ENCODE measurements at places on chromosomes 5 and 9.

GRCh38 chr9:120490888-120491595, 88.9 kb downstream of the CDK5RAP2 start:
- no peak for DNase-seq

GRCh38 chr5:7894860-7895259, 25.9 kb downstream of the MTRR start:
- no peak for DNase-seq

GRCh38 chr9:122789256-122790046, 718 bp downstream of the OR5C1 start:
- DNase-seq = no peak

- DNase-seq = no peak
Observed at GRCh38 chr9:104091708-104092107, 2.4 kb upstream of the SMC2 start.

- DNase-seq = no peak
Observed at GRCh38 chr5:157677931-157678330, 6.6 kb downstream of the C5orf52 start.

DNA sequence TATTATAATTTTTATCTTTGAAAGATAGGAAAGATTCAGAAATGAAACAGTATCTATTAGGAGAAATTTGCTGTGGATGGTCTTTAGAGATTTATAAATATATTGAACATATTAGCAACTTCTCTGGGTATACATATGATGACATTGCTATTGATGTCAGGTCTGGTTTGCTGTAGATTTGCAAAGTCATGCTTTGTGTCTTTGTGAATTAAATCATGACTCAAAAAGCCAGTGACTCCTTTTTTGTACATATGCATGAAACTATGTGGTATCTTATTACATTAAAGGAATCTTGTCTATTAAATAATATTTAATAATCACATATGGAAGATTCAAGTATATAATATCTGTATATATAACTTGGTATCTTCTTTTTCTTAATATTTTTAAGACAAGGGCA, 141.9 kb downstream of the ST8SIA4 start:
- no peak for DNase-seq

GRCh38 chr9:83512621-83513020, 25.6 kb downstream of the FRMD3 start:
- no peak for DNase-seq

DNA sequence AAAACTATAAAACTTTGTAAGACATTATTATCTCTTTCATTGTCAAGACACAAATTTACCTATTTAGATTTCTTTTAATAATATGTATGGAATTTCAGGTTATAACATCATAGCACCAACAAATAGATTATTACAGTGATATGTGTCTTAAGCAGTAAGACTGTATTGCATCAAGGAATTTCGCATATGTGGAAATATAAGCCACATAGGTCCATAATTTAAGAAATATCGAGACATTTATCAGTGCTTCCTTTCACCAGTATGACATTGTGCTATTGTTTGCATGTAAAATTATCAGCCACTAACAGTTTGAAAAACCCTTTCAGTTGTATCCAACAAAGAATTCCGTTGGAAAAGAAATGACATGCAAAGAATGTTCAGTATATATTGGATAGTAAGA, 186.7 kb upstream of the RASA1 start:
- no peak for DNase-seq

DNA sequence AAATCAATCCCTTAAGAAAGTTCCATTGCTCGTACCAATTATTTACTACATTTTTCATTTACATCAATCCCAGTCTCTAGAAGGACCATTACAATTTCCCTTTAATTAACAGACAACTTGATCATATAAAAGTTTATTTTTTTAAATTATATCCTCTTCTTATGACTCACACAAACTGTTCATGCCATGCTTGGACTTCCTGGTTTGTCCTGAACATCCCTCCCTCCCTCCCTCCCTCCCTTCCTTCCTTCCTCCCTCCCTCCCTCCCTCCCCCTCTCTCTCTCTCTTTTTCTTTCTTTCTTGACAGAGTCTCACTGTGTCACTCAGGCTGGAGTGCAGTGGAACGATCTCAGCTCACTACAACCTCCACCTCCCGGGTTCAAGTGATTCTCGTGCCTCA, 11.6 kb upstream of the CLTB start:
- DNase-seq = no peak

DNA sequence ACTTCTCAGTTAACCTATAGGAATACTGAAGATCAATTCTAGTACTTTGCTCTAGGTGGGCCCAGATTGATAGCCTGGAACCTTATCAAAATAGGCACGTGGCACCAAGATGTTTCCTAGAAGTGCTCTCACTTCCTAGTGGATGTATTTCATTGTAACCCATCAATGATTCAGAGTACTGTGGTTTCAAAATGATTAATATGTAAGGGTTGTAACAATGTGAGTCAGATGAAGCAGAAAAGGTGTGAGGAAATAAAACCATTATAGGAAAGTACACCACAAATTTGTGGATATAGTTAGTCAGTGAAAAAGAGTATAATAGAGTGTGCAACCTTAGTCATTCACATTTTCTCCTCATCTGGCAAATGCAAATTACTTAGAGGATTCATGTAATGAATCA, 177.3 kb upstream of the FST start:
- DNase-seq = no peak

GRCh38 chr5:154302161-154302560, 111.6 kb downstream of the GALNT10 start:
- DNase-seq = no peak

DNA sequence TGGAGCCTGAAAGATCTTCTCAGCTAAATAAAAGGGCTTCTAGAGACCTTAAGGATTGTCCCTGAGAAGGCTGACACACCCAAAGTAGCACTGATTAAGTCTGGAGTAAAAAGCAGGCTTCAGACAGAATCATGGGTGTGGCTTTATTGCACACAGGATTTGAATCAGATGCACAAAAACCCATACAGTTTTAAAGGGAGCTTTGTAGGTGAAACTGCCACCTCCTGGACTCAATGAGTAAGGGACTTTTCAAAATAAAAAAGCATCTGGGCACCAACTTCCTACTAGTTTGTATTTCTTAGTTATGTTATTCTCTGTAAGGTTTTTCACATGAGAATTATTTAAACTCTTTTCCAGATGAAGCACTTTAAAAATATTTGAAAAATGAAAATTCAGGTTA, 129.4 kb downstream of the EDIL3 start:
- no peak for DNase-seq

GRCh38 chr9:132809677-132810271, 68.3 kb downstream of the AK8 start:
- no peak for DNase-seq

DNA sequence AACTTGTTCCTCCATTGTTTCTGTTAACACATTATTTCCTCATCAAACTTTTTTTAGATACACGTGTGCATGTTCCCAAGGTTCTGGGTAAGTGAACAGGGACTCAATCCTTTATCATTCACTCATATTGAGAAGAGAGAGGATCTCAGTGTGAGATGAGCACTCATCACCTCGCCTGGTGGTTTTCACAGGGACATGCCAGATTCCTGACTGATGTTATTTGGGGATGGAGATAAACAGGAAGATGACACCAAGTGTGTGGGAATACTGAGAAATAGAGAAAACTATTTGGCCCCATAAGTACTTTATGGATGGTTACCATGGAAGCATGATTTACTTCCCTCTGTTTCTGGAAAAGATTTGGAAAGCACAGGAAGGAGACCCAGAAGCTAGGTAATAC, 533.3 kb upstream of the DMAC1 start:
- DNase-seq = no peak

DNA sequence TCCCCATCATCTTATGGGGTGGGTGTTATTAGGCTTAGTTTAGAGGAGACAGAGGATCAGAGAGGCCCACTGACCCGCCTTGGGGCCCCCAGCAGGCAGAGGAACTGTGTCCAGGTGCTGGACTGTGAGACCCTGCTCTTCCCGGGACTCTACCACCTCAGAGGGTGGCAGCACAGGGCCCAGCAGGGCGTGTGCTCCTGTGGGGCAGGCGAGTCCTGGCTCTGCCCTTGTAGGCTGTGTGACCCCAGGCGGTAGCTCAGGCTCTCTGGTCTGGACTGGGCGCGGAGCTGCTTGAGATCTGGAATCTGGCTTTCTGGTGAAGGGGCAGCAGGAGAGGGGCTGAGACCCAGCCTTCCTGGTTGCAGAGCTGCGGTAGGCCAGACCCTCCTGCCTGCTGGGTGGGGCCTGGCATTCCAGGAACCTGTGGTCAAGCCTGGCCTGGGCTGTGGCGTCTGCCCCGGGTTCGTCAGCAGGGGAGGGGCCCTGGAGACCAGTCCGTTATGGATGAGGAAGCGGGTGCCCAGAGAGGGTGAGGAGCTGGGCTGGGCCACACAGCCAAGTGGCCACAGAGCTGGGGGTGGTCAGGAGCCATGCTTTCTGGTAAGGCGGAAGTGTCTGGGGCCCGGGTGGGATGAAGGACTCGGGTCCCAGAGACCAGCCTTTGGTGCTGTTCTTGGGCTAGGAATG, 46.5 kb downstream of the RXRA start:
- no peak for DNase-seq

DNA sequence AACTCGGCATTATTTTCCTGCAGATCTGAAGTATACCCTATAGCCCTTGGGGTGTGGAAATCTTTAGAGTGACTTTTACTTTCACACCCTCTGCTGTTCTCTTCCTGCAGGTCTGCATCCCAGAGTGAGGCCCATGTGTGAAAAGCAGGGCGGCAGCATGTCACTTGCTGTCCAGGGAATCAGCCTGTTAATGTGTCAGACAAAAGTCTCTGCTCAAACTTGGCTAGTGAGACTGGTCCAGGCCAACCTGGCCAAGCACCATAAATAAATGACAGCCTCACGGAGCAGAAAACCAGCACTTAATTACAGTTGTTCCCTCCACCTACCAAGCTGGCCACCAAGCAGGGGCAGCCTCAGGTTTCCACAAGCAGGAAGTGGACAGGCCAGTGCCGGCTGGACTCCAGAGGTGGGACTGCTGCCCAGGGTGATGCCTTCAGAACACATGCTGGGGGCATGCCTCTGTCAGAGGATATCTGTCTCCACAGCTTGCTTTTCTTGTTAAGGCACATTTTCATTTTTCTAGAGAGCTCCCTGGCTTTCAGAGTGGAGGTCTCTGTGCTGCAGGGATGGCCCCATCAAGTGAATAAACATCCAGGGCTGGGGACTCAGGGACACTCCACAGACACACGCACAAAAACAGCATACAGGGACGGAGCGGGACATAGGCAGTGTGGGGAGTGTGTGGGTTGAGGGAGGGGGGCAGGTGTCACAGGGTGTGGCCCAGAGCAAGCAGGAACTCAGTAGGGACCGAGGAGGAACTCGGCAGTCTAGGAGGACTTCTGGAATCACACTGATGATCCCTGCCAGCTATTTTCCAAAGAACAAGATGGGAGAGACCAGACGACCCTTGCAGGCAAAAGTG, 243.8 kb upstream of the IRX1 start:
- no peak for DNase-seq

DNA sequence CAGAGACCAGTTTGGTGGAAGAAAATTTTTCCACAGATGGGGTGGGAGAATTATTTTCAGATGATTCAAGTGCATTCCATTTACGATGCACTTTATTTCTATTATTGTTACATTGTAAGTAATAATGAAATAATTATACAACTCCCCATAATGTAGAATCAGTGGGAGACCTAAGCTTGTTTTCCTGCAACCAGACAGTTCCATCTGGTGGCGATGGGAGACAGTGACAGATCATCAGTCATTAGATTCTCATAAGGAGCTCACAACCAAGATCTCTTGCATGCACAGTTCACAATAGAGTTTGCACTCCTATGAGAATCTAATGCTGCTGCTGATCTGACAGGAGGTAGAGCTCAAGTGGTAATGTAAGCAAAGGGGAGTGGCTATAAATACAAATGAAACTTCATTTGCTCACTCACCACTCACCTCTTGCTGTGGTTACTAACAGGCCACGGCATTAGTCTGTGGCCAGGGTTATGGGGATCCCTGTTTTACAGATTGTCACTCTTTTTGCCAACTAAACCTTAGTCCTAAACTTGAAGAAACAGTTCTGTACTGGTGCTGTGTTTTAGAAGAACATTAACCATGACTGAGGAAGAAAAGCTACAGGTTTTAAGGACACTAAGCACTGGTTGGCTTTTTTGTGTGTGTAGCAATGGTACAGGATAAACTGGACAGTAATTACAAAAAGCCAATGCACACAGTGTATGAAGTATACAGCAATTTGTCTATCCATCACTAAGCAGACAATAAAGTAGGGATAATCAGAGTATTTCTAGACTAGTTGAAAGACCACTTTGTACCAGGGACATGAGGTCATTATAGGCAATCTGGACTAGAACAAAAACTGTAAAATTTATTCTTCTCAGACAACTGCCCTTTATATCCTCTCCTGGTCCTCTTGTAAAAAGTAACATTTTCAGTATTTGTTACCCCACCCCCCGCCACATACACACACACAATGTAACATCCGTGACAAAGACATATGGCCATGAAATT, 9.9 kb downstream of the TMEM232 start:
- no peak for DNase-seq
